ENCODE measurements at places on chromosomes 12 and 14. TPM values are rescaled to one million over a fixed set of nuclear protein-coding genes. Genes with fewer than 3 reads are reported as not detected.

Gene KRT74
- not detected for total RNA-seq

Gene FZD10
- not detected for total RNA-seq

Gene CLEC4E
- total RNA-seq = 0.26 TPM

Gene MORN3
- total RNA-seq = 0.33 TPM

Gene LARP4
- 38.4 TPM for total RNA-seq

Gene DEPDC4
- 0.72 TPM for total RNA-seq

Gene JPH4
- not detected for total RNA-seq

Gene NRDE2
- total RNA-seq = 10.8 TPM

Gene NXPH4
- 2.7 TPM for total RNA-seq

Gene FOXM1
- total RNA-seq = 87.7 TPM

Gene GSG1
- total RNA-seq = 0.35 TPM

Gene NANOG
- not detected for total RNA-seq

Gene DNM1L
- total RNA-seq = 56.5 TPM

Gene ANO4
- 0.13 TPM for total RNA-seq

Gene OR6C2
- total RNA-seq = not detected

Gene KLHL42
- 21.3 TPM for total RNA-seq

Gene DAZAP2
- 335 TPM for total RNA-seq

Gene PLCZ1
- not detected for total RNA-seq

Gene BCL11B
- total RNA-seq = 0.45 TPM

Gene VPS37B
- total RNA-seq = 28.7 TPM

Gene GPR132
- total RNA-seq = 0.45 TPM

Gene TAS2R13
- total RNA-seq = not detected

Gene CHD8
- 39.4 TPM for total RNA-seq

Gene GALNT6
- total RNA-seq = 3.6 TPM

Gene KIF21A
- 20.9 TPM for total RNA-seq

Gene SLC6A15
- total RNA-seq = 4.1 TPM

Gene SERPINA9
- not detected for total RNA-seq

Gene CD163L1
- total RNA-seq = 0.20 TPM

Gene UBE3B
- 14.3 TPM for total RNA-seq

Gene DPF3
- 0.22 TPM for total RNA-seq

Gene CEBPE
- total RNA-seq = not detected

Gene LMNTD1
- not detected for total RNA-seq

Gene POTEM
- total RNA-seq = not detected

Gene CLEC14A
- not detected for total RNA-seq

Gene SSTR1
- total RNA-seq = not detected

Gene APOF
- not detected for total RNA-seq

Data from A549 treated with ZK216348 at 1 μM for 4 hours (cell line).